Stimulated activated CD4-positive, alpha-beta T cell treated with anti-CD3 and anti-CD28 coated beads, Interleukin-15, amount 100 ng/mL, for 1 hour (primary cell): ENCODE measurements at places on chromosomes 1 and 21.

DNA sequence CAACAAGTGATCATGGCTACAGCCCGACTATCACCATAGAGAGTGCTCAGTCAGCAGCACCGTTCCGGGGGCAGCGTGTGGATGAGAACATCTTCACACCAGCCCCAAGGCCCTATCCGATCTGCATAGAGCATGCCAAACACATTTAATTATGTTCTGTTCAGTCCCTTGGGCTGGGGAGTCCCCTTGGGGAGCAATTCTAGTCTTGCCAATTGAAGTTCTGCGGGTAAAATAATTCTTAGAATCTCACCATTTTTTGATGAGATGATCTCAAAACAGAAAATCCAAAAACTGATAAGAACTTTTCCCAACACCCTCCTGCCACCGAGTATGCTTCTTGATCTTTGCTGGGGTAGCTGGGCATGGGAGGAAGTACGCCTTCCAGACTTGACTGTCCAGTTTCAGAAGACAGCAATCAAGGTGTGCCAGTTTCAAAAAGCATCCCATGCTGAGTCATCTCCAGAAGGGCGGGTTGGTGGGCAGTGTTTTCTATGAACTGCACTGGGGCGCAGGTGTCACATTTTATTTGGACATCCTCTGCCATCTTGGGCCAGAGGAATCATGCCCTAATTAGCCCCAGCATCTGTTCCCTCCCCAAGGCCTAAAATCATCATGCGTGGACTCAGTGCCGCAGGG lies 20.8 kb upstream of the PTPRF start:
- DNase-seq = no peak

GRCh38 chr1:180248731-180249681 lies 18.9 kb downstream of the LHX4 start:
- DNase-seq = no peak

- no peak for DNase-seq
Measured at GRCh38 chr1:87588495-87588894, 259.8 kb downstream of the LMO4 start.

DNA sequence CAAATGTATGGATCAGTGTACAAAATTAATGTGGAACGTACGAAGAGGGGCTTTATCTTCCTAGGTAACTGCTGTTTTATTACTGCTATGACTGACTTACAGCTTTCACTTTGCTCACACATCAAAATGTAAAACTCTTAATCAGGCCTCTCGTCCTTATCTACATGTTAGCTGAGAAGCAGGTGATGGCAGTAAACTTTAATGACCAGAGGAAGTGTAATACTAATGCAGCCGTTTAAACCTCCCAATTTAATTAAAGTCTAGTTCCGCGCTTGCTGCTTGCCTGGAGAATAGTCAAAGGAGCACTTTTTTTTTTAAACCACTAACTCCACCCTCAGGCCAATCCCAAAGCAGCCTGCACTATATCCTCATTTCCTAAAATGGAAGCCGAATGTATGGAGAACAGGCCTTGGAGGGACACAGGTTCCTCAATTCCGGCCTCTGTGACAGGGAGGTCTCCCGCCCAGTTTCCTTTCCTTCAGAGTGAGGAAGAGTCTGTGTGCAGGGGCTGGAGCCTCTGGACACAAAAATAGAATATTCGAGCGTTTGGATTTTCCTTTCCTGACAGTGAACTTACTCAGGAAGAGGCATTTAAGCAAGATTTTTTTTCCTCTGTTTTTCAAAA lies 36.7 kb upstream of the RASAL2 start:
- DNase-seq = no peak

DNA sequence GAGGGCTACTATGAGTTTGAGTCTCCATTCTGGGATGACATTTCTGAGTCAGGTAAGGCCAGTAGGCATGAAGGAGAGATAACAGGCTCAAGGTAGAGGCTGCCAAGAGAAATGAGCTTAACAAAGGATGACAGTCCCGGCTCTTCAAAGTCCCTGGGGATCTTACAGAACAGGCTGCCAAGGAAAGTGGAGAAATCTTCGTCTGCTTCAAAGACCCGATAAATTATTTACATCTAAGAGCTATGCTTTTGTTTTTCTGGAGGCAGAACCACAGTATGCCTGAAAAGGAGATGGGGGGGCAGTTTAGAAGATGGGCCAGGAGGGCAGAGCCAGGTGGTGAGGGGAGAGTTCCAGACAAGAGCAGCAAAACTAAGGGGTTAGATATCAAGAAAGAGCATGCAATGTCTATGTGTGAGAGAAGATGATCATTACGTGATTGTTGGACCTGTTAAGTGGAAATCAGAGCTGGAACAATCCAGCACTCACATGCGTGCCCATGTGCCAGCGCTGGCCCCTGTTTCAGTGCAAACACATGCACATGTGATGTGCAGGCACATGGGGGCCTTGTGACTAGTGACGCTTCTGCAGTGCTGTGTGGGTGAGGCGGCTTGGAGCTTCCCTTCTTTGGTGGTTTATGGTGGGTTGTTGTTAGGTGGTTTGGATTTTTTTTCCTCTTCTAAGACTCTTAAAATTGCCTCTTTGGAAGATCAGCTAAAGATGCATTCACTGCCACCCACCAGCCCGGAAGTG lies 25.7 kb downstream of the CAMK1G start:
- no peak for DNase-seq

DNA sequence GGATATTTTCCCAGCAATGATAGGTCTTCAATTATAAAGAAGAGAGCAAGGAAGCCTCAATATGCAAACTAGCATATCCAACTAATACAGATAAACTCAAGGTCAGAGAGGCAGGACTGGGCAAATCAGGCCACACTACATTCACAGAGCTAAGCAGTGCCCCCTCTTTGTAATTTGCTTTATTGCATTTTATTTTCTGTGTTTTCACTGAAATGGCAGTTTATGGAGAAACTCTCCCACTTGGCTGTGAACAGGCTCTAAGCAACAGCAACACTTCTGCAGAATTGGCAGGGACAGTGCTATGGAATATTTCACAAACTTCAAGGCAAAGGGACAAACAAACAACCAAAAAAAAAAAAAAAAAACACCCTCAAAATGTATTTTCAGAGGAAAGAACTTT lies 93.4 kb upstream of the SOD1 start:
- DNase-seq = no peak

- no peak for DNase-seq
Measured at GRCh38 chr1:205928317-205928716, 14.9 kb downstream of the SLC26A9 start.
